ENCODE measurements at places on chromosomes 5 and 9.

DNA sequence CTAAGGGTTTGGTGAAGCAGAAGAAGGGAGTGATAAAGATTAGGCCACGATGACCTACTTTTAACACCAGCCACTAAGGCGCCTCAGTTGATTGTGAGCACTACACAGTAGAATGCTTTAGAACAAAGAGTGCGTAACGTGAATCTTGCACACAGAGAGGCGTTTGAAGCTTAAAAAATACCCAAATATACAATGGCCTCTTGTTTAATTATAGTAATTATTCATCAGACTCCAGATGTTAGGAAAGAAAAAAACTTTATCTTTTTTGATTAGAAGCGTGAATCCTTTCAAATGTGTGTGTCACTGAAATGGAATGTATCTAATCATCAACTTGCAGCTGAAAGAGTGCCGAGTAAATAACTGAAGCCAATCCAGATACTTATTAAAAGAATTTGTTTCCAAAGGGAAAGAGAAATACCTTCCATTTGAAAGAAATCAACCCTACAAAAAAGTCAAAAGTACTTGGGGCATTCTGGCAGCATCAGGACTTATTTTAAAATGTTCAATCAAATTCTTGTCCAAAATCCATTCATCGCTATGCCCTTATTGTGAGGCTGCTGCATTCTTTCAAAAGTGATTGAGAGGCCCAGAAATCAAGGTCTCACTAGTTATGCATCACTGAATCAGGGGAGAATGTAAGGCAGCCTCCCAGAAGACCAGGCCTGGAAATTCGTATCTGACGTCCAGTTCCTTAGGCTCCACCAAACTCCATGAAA lies 337.5 kb downstream of the ZNF608 start:
- no peak for DNase-seq

- DNase-seq, result no peak
These were observed 11.9 kb downstream of the TNFAIP8 start for GRCh38 chr5:119367502-119368237.

GRCh38 chr5:2525351-2525750 lies 226.1 kb downstream of the IRX2 start:
- DNase-seq, result no peak

GRCh38 chr5:3195994-3196393 lies 399.6 kb upstream of the IRX1 start:
- no peak for DNase-seq

DNA sequence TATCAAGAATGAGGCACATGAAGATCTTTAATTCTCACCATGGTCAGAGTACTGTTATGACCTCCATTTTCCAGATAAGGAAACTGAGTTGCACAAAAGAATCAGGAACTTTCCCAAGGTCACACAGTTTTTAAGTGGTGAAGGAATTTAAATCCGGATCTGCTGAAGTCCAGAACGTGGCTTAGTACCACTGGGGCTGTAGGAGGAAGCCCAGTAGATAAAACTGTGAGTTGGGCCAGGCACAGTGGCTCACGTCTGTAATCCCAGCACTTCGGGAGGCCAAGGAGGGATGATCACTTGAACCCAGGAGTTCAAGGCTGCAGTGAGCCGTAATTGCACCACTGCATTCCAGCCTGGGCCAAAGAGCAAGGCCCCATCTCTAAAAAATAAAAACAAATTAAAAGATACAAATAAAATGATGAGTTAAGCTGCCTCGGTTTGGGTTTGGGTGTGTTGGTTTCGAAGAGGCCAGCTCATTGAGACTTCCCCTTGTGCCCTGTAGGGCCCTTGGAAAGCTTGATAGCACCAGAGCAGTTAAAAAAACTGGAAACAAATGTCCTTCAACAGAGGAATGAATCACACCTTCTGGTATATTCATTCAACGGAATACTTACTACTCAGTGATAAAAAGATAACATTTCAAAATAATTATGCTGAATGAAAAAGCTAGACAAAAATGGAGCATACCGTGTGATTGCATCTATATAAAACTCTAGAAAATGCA lies 20.1 kb downstream of the ATOX1 start:
- no peak for DNase-seq

DNA sequence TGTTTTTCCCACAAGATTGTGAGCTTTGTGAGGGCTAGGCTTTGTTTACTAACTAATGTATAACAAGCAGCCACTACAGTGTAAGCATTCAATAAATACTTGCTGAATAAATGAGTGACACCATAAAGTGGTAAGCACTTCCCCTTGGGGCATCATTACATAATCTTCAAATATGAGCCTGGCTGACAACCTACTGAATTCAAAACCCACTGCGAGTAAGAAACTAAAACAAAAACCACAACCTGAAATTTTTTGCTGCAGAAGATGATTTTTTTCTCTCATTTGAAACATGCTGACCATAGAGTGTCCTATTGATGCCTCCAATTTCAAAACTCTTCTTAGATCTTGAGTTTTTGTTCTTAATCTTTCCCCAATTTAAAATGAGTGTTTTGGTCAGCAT lies 331.3 kb upstream of the CCNG1 start:
- no peak for DNase-seq

DNA sequence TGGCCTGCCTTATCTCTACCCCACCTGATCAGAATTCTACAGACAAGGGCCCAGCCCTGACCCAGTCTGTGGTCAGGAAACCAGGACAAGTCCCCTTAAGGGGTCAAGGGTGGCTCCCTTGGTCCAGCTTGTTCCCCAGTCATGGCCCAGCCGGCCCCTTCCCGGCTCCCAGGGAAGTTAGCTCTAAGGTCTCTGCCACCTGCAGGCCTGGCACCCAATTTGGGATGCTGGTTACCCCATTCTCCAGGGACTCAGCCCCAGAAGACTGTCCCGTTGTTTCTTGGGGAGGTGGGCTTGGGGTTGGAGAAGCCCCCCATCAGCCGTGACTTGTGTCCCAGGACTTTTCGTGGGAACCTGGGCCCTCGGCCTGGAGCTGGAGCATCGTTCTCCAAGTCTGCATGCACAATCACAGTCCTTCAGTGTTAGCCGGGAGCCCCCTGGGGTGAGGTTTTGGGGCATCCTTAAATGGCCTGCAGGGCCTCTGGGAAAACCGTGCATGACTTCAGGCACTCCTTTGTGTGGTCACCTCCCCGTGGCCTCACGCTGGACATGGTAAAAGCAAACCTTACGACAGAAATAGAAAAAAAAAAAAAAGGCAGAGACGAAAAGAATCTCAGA lies 150.8 kb upstream of the PHYKPL start:
- no peak for DNase-seq

Measured in DMS153 (cell line).